ENCODE measurements at places on chromosomes 3 and 15.

- DNase-seq, result no peak
Measured at GRCh38 chr3:24512564-24513197, 18.0 kb upstream of the THRB start.

- DNase-seq, result no peak
Measured at GRCh38 chr3:135915206-135915605, 50.3 kb upstream of the PPP2R3A start.

GRCh38 chr3:130969621-130970020 lies 57.0 kb downstream of the ASTE1 start:
- no peak for DNase-seq

DNA sequence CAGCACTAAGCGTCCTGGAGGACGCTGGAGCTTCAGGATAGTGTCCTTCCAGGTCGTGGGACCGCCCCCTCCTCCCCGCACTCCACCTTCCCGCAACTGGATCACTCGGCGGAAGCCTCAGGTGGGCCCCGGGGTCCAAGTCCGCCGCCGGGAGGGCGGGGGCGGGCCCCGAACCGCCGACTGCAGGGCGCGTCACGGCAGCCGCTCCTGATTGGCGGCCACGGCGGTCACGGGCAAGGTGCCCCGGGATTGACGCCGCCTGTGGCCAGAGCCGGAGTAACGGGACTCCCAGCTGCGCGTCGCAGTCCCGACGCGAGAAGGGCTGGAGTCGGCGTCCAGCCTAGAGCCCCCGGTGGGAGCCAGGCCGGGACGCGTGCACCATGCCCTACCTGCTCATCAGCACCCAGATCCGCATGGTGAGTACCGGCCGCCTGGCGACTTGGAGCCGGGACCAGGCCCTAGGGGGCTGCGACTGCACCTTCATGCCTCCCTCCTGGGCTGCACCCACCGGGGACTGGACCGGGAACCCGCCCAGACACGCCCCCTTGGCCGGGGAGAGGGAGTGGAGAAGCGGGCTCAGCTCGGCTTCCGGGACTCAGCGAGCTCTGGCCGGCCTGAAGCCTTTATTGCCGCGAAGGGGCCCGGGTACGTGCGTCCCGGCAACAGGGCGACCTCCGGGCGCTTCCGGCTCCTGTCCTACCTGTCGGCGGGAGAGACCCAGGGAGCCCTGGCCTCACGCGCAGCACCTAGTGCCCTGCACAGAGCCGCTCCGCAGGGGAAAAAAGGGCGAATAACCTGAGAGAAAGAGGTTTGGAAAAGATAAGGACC lies at the start of gene GCHFR:
Gene GCHFR, plus strand, starts transcription at position 268 of the 828 bp plus-strand sequence. Its CDS starts 113 bp downstream, at position 381.
- peak; percentile 23 for DNase-seq

DNA sequence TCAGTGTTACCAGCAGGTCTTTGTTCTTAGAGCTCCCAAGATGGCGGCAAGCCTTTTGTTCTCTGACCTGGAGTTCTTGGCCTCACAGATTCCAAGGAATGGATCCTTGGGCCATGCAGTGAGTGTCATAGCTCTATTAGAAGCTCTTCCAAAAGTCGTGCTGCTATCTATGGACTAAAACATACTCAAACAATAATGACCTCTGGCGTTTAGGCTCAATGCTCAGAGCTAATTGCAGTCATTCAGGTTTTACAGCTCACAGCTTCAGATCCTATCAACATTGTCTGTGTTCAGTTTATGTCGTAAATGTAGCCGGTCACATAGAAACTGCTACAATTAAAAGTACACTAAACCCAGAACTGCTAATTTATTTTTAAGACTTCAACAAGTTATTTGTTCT lies 22.2 kb downstream of the CCRL2 start:
- no peak for DNase-seq

DNA sequence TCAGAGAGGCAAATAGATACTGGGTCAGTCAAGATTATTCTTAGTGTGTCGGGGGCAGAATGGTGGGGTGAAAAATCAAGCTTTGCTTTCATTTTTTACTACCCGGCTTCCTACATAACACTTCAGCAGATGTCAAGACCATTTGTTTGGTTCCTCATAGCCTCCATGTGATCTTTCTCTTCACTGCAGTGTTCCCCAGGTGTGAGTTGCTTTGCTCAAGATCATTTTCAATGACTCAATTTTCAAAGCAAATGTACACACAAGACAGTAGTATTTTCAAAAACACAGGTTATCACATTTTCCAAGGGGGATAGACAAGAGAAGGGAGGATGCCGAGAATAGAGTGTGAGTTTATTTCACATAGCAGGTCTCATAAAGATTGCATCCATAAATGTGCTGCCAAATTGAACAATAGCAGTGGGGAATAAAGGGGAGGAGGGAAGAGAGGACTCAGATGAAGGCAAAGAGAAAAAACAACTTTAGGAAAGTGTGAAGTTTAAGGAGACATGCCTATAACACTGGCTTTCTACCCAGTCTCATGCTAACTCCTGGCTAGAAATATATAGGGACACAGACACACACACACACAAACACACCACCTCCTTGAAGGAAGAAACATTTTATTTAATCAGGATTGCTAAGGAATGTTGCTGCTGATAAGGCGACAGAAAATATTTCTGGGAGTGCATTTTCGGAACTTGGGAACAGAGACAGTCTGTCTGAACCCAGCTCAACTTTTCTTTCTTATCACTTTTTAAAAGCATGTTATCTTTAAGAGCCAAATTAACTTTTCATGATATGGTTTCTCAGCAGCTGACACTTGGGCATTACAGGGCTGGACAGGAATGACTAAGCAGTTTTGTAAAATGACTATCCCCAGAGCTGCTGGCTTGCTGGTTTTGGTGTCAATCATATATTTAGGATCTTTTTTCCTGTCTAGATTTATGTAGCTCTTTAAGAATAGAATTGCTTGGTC lies 402.4 kb downstream of the RBMS3 start:
- DNase-seq, result no peak

- peak; percentile 68 for DNase-seq
Measured at GRCh38 chr15:75452364-75452864, 924 bp upstream of the SIN3A start.

DNA sequence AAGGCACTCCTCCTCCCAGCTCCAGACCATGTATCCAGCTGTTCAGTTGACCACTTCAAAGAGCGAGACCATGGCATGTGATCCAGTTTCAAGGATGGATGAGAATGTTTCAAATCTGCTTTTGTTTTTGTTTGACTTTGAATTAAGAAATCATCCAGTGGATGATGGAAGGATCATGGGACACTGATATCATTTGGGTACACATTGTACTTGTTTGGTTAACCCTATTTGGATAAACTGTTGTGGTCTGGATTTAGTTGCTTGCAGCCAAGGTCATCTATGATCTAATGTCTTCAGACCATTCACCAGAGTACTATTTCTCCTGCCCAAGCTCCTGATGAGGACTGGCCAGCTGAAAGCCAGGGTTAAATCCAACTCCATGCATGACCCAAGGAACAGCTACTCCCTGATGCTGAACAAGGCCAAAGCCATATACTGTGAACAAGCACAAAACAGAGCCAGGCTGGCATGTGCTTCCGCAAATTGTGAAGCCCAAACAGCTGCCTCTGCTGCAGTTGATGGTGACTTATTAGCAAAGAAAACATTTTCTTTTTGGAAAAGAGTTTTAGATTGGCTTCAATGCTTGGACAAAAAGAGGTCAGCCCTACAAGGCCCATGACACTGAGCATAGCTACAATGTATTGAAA lies 5.2 kb upstream of the ADAMTS17 start:
- no peak for DNase-seq

DNA sequence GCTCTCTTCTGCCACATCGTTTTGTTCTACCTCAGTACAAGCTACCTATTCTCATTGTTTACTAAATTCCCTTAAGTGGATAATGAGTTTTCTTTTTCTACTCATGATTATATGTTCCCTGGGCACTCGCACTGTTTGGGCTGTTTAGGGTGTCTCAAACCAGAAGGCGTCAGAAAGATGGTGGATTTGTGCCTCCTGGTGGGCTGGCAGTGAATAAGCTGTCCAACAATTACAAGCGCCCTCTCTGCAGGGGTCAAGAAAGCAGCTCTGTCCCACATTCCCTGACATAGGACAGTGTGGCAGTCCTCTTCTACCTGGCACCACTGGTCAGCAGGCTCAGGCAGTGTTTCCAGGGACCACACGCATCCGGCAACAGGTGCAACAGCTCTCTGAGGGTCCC lies 173.4 kb upstream of the PPP2R3A start:
- DNase-seq, result no peak

DNA sequence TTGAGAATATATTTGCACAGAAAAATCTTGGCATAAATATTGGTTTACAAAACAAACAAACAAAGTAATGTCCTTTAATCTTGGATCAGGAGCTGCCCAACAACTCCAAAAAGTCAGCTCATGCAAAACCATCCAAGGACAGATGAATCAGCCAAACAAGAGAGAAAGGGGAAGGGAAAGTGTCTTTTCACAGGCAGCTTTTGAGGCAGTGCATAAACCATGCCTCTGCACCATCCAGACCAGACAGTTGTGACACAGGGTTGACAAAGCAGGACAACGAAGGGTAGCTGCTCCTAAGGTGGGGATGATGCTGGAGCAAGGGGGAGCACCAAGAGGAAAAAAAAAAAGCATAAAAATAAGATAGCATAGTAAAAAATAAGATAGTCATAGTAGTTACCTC lies 8.7 kb downstream of the CD86 start:
- DNase-seq, result no peak

GRCh38 chr3:158369279-158369678 lies 201.7 kb upstream of the MLF1 start:
- no peak for DNase-seq

DNA sequence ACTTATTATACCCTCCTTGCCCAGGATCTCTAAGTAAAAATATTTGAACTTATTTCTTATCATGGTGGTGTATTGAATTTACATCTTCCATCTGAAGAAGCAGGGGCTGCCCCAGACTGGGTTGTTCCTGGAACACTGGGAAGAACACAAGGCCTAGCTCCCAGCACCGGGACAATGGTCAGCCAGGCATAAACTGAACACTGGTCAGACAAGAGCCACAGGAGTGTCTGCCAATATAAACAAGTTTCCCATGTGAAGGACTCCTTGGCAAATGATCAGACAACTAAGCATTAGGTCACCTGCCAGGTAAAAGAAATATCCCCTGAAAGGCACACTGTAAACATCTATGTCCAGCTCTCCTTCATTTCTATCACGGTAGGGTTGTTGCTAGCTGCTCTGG lies 172.4 kb downstream of the ATP8B4 start:
- DNase-seq, result no peak

DNA sequence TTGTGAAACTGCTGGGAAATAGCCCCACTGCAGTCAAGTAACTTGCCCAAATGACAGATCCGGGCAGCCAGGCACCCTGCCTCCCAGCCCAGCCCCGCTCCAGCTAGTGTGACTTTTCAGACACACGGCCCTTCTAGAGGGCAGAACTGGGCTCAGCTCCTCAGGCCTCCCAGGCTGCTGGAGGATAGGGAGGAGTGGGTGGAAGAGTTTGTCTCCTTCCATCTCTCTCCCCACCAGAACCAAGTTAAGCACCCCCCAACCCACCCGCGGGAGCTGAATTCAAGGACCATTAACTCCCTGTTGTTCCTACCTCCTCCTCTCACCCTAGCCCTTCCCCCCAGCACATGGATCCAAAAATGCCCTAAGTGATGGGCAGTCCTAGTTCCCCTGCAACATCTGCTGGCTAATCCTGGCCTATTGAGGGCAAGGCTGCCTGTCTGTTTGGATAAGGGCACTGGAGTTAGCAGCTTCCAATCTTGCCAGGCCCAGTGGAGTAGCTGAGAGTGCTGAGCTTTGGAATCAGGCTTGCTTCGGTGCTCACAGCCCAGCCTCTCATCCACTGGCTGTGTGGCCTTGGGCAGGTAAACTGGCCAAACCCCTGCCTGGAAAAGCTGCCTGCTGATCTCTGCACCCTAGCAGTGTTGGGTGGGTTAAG lies 3.1 kb downstream of the CCDC33 start:
- DNase-seq, result peak; percentile 71

- no peak for DNase-seq
Measured at GRCh38 chr3:81660036-81660435, 101.4 kb downstream of the GBE1 start.

GRCh38 chr3:172132159-172132586 lies 92.8 kb downstream of the FNDC3B start:
- DNase-seq, result no peak

DNA sequence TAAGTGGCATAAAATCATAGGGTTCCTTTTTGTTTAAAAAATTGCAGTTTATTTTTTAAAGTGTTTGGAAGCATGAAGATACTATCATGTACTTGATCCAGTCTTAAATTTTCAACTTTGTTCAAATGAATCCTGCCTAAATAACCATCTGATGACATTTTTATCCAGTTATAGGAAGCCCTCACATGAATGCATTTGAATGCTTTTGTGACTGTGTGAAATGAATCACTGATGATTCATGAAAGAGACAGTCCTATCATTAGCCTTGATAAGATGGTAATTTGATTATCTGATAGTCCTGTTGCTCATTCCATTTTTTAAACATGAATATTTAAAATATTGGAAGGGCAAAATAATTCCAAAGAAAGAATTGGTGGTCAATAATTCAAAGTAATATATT lies 401.9 kb upstream of the ROBO2 start:
- no peak for DNase-seq

GRCh38 chr3:5563537-5564277 lies 376.2 kb downstream of the EDEM1 start:
- no peak for DNase-seq

DNA sequence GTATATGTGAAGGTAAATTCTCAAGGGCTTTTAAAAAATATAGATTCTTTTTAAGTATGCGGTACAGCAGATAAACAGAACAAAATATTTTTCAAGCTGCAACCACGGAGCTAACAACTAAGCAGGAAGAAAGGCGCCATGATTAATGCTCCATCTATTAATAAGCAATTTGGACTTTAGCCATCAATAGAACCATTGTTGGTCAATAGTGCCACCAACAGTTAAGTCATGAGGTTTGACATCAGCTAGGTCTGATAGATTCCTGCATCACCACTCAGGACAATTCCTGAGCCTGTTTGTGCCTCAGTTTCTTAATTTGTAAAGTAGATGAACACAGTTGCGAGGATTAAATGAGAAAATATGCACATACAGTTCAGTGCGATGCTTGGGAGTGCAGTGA lies 65.1 kb upstream of the FAM3D start:
- no peak for DNase-seq

DNA sequence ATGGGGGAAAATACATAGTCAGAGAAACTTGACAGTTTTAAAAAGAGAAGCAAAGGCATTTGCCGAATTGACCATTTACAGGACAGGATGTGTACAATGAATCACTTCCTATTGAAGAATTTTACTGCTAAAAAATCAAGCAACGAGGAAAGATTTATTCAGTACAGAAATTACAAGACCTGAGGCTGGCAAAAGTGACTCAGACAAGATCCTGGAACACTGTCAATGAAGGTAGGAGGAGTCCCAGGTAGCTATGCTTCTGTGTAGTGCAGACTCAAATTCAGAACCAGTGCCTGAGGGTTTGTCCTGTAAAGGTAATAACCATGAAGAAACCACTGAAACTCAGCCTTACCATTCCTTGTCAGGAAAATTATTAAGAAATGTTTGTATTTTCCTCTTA lies 120.9 kb downstream of the ZMAT3 start:
- DNase-seq, result no peak

- peak; percentile 0 for DNase-seq
Measured at GRCh38 chr3:54870423-54870822, 57.4 kb downstream of the LRTM1 start.

DNA sequence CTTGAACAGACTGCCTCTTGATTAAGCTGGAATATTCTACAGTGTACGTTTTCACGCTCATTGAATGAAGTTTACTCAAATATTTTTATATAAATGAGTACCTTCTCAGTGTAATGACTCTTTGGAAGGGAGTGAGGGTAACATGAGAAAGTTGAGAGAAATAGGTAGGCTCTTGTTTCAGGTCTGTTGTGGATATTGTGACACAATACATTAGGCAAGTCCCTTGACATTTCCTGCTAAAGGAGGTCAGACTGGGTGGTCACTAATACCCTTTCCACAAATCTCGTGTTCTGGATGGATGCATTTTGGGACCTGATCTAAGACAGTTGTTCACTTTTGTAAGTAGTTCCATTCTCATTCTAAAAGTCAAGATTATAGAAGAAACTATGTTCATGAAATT lies 324.8 kb upstream of the AZI2 start:
- DNase-seq, result no peak

Data from NCI-H1092 treated with DMSO at 0.1 percent for 48 hours (cell line).